Left colon (tissue), 2 donors: ENCODE measurements at places on chromosomes 4 and X. TPM values are rescaled to one million over a fixed set of nuclear protein-coding genes. Genes with fewer than 3 reads are reported as not detected.

- no peak for DNase-seq
Measured at GRCh38 chrX:77953302-77953701, 16.1 kb downstream of the PGAM4 start.

FOXR2 gene
- not detected for total RNA-seq

PSAPL1 gene
- total RNA-seq, result not detected

GRSF1 gene
- 79.3 TPM for total RNA-seq
